ENCODE measurements at places on chromosomes 5 and 9.
A peak's percentile ranks its signal among the peaks of the same experiment; 100 is the strongest.

- no peak for DNase-seq
Observed at GRCh38 chr5:147085409-147085808, 149.4 kb upstream of the STK32A start.

DNA sequence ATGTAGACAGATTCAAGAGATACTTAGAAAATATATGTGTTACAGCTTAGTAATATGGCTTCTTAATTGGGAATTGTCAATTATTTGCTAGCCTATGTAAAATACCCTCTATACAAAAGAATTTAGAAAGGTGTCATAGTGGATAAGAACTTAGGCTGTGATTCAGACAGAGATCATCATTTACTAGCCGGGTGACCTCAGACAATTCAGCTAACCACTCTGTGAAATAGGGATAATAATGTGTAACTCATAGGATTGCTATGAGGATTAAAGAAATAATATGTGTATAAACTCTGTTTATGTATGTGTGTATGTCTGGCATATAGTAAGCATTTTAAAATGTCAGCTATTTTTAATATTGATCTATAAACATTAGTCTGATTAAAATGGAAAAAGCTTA is 5.9 kb upstream of the LARS1 start:
- no peak for DNase-seq

GRCh38 chr5:178368274-178368673 is 135.7 kb upstream of the PHYKPL start:
- DNase-seq: no peak

DNA sequence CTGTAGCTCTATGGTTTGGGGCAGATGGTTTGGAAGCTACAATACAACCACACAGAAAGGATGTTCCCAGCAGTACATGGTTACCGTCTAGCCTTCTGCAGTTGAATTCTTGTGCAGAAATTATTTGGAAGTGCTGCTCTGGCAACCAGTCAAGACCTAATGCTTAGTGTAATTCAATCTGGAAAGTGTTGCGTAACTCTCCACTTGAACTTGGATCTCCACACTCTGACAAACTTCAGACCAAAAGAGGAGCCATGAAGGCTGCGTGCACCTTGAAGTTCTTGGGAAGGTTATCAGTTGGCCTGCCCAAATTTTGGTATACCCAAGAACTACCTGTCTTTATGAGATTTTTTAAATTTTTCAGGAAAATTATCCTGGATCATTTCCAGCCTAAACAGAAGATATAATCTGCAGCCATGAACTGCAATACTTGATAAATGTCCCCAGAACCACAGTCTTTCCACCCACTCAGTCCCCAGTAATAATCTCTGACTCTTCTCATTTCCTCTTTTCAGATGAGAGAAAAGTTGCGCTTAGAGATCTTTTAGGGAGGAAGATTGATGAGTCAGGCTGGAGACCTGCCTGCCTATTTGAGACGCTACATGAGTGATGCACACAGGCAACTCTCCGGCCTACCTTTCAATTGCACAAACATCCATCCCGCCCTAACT is 159.9 kb downstream of the FANCC start:
- no peak for DNase-seq

GRCh38 chr5:37971483-37972024 is 131.7 kb upstream of the GDNF start:
- no peak for DNase-seq

GRCh38 chr5:20556115-20556763 is 568.2 kb upstream of the CDH18 start:
- no peak for DNase-seq

DNA sequence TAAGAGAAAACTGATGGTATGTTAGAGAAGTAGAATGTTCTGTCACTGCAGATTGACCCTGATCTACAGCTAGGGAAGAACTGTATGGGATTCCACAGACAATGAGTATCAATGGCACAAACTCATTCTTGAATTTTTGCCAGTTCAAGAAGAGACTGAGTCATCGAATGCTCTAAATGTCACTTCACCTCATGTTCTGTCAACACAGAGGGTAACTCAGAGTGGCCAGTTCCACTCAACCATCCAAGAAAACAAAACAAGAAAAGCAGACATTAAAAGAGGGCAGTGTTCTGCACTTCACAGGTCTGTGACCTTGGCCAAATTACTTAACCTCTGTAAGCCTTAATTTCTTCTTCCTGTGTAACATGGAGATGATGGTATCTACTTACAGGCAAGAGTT is 132.2 kb upstream of the HMHB1 start:
- no peak for DNase-seq

- no peak for DNase-seq
Observed at GRCh38 chr5:165627548-165628170, 2122.2 kb downstream of the MAT2B start.

GRCh38 chr5:80181618-80182211 is 74.1 kb downstream of the SERINC5 start:
- peak; percentile 28 for DNase-seq

DNA sequence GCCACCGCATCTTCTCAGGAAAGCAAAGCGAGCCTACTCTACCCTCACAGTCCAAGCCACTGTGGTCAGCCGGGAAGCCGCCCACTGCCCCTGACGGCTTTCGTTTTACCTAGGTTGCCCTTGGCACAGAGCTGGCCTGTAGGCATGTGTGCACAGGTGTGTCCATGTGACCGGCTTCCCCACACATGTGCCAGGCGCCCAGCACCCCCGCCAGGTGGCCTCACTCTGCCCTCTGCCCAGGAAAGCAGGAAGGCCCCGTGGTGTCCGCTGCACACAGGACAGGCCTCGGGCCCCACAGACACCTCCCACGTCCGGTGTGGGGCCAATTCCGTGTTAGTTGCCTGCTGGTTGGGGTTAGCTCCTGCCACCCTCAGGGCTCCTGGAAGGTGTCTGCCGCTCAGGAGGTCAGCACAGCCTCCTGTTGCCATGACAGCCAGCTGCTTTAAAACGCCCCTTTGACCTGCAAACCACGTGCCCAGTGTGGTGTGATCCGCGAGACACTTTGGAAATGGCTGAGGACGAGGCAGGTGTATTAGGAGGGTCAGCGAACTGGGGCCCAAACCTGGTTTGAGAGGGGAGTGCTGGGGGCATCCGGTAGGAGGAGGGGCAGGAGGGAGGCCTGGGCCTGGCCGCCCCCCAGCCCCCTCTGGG is 28.7 kb downstream of the TPPP start:
- no peak for DNase-seq

DNA sequence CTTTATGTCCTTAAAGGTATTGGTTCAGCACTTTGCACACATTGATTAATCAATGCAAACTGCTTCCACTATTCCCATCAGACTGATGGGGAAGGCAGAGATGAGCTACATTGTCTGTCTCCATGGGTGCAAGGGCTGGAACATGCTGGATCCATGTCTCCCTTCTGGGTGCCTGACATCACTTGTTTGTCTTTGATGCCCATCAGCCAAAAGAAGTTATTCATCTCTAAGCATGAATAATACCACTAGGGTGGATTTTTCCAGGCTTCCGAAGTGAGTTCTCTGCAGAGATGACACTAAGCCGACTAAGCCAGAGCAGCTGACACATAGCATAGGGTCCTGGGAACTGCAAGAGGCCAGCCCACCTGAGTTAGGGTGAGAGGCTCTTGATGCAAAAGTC is 8.7 kb downstream of the FGF1 start:
- DNase-seq: no peak

DNA sequence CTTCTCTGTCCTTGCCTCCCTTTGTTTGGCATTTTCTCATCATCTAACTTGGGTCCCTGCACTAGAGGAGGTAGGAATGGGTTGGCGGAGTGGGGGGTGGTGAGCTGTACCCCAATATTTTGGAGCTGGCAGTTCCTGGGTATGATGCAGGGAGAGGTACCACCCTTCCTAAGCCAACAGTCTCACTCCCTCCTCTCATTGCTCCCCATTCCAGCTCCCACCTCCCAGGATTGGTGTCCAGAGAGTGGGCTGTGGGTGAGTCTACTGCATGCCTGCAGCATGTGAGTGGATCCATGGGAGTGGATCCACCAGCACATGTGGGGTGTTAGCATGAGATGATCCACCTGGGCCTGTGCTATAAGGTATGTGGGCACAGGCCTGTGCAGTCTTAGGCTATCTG is 22.2 kb upstream of the MYORG start:
- DNase-seq: no peak

DNA sequence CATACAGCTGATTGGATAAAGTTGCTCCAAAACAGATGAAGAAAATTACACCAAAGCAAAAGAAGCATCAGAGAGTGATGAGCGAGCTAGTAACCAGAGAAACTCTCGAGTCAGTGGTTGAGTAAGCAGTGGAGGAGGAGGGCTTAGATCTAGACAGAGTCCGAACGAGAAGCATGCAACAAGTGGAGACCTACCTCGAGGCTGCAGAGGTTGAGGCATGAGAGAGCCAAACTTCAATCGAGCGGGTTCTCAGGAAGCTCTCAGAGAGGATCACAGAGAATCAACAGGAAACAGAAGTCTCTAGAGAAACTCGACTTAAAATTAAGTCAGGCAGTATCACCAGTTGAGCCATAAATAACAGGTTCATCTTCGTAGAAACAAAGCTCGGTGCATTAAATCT is 6.1 kb downstream of the RUSC2 start:
- DNase-seq: no peak

DNA sequence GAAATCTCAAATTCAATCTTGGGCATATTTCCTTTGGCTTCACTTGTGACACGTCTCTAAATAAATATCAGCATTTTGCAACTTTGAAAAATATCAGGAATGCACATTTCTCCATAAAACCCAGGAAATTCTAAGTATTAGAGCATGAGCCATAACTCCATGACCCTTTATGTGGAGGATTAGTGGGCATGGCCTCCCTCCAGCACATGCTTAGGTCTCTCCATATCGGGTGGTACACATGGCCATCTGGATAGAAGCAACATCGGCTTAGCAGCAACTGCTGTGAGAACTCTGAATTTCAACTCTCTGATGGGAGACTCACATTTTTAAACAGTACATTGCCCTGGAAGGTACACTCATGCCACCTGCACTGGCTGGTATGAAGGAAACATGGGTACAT is 73.7 kb upstream of the EGFLAM start:
- DNase-seq: no peak

DNA sequence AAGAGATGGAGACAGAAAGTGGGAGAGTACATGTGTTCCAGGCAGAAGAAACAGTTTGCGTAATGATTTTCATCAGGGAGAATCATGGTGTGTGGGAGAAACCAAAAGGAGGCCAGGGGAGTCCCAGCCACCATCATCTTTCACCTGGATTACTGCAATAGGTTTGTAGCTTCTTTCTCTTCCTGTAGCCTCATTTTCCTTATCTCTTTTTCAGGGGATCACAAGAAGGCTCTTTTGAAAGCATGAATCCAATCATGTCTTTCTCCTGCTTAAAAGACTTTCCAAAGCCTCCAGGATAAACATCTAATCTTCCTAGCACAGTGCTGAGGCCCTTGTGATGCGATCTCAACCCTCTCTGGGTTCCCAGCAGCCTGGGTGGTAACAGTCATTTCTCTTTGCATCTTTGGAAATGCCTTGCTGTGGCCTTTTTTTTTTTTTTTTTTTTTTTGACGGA is 10.3 kb upstream of the GPBP1 start:
- no peak for DNase-seq

DNA sequence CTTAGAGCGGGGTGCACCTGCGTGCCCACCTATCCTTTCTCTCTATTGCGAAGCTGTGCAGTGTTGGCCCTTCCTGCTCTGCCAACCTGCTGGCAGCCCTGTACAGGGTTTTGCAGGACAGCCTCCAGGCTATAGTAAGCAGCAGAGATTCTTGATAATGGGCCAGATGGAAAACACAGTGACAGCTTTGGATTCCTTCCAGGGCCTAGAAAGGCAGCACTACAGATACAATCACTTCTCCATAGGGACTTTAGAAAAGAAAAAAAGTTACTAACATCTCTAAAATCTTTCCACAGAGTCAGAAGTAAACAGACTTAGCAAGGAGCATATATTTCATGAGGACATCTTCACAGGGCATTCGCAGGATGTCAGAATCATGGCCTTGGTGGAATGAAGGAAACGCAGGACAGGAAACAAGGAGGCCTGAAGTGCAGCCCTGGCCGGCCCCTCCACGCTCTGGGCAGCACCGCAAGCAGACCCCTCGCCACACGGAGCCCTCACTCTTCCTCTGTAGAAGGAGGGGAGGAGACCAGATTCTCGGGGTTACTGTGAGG is 172.1 kb upstream of the GAS1 start:
- no peak for DNase-seq

All from effector CD8-positive, alpha-beta T cell (primary cell).